ENCODE measurements at places on chromosomes 2 and 18.

- DNase-seq = no peak
Measured at GRCh38 chr2:38747007-38747424, 4.1 kb downstream of the SRSF7 start.

- no peak for DNase-seq
Measured at GRCh38 chr2:191171286-191171685, 20.5 kb upstream of the STAT4 start.

DNA sequence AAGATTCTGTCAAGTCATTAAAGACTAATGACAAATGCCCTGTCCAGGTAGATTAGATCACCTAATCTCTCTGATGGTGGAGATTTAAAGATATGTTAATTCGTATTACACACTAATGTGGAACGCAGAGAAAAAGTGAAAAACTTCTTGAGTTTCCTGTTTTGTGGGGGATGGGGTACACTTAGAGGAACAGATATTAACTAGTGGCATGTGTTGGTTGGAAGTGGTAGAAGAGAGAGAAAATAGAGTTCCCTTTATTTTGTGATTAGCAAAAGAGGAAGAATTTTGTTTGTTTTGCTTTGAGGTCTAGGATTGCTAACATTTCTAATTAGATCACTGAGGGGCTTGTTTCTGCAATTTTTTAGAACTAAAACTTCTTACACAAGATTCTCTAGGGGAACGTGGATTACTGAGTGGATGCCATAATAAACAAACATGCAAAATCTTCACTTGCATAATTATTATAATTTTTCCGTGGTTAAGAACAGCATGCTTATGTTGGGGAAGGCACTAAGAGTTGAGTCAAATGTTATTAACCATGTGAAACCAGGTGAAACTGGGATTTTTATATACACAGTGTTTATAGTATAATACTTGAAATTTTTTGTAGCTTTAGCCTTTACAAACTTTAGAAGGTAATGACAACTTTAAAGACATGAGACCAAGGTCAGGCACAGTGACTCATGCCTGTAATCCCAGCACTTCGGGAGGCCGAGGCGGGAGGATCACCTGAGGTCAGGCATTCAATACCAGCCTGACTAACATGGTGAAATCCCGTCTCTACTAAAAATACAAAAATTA, 97.4 kb upstream of the STK17B start:
- DNase-seq = no peak

DNA sequence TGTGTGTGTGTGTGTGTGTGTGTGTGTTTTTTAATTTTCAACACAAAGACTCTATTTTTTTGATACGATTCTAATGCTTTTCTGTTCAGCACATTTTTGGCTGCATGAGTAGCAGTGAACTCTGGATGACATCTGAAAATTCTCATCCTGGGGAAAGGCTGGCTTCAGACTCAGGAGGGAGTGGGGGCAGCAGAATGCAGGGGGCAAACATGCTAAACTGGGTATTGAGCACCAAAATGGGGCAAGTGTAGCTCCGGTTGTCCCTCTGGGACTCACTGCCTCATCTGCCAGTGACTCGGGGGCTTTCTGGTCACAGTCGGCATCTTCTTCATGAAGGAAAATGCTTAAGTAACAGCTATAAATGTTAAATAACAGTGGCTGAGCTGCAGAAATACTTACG, 116.8 kb upstream of the PID1 start:
- DNase-seq = no peak

- DNase-seq = no peak
Measured at GRCh38 chr2:190318931-190319554, 583 bp downstream of the HIBCH start.

DNA sequence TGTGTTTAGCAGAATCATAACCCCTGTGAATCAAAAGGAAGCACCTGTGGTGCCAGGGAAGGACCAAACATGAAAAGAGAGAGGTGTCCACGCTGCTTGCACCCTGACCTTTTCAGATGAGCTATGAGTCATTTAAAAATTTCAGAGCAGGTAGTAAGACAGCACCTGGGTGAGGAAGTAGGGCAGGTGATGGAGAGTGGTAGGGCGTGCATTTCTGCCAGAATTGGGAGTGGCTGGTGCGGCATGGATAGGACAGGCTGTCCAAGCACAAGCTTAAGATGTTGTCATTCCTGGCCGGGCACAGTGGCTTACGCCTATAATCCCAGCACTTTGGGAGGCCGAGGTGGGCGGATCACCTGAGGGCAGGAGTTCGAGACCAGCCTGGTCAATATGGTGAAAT, 36.8 kb downstream of the NPAS2 start:
- no peak for DNase-seq

GRCh38 chr2:3575534-3576262, 638 bp downstream of the RPS7 start:
- DNase-seq = peak; percentile 11

DNA sequence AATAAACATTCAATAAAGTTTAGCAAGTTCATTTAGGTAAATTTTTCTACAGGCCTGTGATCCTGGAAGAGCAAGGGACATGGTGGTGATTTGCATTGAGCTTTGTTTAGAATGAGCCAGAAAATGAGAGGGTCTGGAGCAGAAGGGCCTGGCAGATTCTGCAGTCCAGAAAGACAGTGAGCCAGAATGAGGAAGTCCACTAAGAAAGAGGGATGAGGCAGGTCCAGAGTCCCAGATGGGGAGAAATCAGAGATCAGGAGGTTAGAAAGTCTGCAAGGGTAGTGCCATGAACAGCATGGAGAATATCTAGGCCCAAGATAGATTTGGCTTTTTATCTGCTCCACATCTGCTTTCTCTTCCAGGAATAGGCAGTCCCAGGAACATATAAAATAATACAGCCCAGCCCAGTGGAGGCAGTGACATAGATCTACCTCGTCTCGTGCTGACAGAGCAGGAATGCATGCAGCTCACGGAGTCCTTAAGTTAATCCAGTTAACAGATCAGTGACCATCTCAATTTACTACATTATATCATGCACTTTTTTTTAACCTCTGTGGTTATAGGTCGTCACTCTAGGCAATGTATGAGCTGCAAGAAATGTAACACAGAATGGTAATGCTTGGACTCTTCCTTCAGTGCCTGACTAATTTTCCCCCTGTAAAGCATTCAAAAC, 429.0 kb downstream of the SUCLG1 start:
- no peak for DNase-seq

DNA sequence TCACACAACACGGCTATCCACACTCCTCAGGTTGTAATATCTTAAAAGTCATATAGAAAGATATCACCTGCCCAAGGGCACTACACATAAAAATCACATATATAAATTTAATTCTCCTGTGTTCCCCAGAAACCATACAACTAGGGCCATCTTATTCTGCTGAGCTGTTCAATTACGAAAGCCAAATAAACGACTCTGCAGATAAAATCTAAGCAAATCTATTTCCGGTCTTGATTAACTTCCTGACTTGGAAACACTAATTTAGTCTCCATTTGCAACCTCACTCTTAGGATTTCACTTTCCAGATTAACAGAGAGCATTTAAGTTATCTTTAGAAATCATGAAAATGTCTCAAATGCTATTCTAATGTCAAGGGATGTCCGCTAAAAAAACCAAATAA, 23.9 kb upstream of the STK17B start:
- no peak for DNase-seq

GRCh38 chr2:105794926-105795574, 50.3 kb downstream of the NCK2 start:
- no peak for DNase-seq

DNA sequence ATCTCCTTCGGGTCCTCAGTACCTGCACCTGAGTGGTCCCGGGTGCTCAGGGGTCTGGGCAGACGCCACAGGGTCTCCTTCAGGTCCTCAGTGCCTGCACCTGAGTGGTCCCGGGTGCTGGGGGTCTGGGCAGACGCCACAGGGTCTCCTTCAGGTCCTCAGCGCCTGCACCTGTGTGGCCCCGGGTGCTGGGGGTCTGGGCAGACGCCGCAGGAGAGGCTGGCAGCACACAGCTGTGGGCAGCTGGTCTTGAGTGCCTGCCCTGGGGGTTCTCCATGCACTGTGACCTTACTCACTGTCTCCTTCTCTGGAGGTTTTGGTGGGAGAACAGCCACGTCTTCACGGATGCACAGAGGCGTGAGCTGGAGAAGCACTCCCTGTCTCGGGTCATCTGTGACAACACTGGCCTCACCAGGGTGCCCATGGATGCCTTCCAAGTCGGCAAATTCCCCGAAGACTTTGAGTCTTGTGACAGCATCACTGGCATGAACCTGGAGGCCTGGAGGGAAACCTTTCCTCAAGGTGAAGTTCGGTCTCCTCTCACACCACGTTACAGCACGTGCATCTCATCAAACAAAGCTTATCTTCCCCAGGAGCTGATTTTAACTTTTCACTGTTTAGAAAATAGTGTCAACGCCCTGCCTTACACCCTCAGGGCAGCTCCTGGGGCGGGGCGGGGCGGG, 82.6 kb downstream of the TPO start:
- DNase-seq = no peak

DNA sequence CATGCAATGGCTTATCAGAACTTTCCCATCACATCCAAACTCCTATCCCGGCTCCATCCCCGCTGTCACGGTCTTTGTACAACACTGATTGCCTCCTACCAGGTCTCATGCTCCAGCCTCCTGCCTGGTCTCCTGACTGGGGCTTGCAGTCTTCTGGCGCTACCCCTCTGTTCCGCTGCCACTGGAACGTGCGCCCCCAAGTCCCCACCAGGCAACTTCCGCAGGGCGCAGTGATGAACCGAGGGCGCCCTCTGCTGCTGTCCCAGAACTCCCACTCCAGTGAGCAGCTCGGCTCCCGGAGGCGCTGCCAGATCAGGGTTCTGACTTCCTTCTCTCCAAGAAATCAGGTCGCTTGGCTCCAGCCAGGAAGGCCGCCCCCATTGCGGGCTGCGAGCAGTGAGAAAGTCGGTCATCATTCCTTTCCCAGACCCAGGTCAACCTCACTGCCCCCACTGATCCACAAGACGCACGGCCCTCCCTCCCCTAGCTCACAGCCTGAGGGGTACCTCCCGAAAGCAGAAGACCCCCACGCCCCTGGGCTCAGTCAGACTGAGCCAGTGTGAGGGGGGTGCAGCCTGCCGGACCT, 43.9 kb upstream of the RAB11FIP5 start:
- DNase-seq = no peak

GRCh38 chr2:160666154-160667060, 172.8 kb upstream of the RBMS1 start:
- DNase-seq = no peak

DNA sequence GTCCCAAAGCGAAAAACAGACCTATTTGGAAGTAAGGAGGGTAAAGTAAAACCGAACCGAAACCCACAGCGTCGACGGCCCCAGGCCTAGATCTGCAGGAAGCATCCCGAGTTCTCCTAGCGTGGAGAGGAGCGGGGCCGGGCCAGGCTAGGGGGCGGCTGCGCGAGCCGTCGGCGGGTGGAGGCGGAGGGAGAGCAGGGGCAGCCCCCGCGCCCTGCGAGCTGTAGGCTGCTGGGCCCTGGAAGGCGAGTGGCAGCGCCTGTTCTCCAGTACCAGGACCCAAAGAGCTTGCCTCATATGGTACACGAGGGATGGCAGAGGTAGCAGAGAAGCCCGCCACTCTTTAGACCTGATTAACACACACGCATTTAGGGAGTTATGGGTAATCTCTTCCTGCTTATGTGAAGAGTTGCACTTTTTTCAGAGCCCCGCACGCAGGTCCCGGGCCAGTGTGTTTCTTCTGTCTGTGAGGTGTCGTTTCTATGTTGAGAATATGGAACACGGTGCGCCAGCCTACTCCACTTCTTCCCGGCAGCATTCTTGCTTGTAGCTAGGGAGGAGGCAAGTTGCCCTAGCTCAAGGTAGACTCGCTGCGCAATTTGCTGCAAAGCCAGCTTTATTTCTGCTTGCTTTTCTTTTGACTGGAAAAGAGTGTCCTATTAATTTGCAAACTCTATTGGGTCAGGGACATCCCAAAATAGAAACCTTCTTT, 71.1 kb downstream of the ARHGEF33 start:
- no peak for DNase-seq

GRCh38 chr2:124753842-124754241, 728.8 kb downstream of the CNTNAP5 start:
- no peak for DNase-seq

DNA sequence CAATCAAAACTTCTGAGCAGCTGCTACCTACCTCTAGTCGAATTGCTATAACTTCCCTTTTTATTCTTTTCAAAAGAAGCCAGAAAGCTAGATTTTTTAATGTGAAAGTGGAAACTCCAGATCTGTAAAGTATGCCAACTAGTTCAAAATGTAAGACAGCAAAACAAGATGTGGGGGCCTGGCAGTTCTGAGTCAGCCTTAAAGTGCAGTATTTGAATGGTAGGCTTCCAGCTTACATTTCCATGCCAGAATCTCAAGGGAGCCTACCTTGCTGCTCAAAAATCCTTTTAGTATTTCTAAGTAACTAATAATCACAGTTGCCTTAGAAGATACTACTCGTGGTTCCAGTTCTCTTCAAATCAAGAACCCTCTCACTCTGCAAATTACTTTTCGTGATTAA, 1288.7 kb downstream of the LRP1B start:
- no peak for DNase-seq

- no peak for DNase-seq
Measured at GRCh38 chr2:20176760-20177159, 48.2 kb downstream of the SDC1 start.

GRCh38 chr18:50432915-50433314, 58.1 kb downstream of the SKA1 start:
- DNase-seq = no peak

GRCh38 chr2:235636546-235636945, 142.7 kb downstream of the AGAP1 start:
- no peak for DNase-seq

- DNase-seq = no peak
Measured at GRCh38 chr2:61255580-61256437, 93.8 kb downstream of the C2orf74 start.

GRCh38 chr2:131588152-131588873, 60.6 kb downstream of the CCDC74A start:
- no peak for DNase-seq

- no peak for DNase-seq
Measured at GRCh38 chr2:133077269-133077822, 407.3 kb upstream of the LYPD1 start.

DNA sequence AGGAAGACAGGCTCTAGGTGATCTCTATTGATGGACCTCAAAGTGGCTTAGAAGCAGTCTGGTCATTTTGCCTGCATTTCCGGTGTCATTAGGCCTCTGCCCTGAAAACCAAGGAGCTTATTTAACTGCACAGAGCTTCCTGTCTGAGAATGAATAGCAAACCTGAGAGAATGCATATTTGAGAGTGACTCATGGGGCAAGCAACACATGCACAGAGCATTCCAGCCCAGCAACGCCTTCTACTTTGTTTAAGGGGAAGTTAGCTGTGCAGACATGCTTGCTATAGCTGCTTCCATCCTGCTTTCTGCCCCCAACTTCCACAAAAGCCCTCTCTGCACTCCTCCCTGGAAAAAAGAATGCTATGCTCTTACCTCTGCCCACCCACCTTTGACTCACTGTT, 232.8 kb downstream of the GRB14 start:
- DNase-seq = no peak

GRCh38 chr2:65557616-65558573, 125.5 kb upstream of the SPRED2 start:
- DNase-seq = no peak

DNA sequence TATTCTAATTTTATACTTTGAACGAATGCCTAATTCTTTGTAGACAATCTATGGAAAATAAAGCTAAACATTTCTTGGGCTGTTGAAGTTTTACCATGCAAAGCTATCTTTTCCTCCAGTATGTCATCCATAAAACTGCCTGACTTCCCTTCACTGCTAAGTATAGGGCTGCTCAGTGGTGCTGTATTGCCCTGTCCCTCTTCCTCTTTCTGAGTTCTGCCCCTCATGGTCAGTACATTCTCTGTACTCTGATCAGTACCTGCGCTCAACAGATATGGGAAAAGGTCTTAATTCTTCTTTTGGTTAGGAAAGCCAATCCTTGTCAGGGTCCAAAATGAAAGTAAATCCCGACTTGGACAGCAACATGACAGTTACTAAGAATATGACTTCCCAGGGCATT, 321.9 kb downstream of the RAD51AP2 start:
- no peak for DNase-seq
